Calu3 (cell line): ENCODE measurements at places on chromosomes 5 and 9. TPM values are rescaled to one million over a fixed set of nuclear protein-coding genes. Genes with fewer than 3 reads are reported as not detected.

The JAKMIP2 gene
- not detected in 2 replicates for total RNA-seq

GRCh38 chr5:17020678-17021601 is 84.9 kb upstream of the MYO10 start:
- no peak for DNase-seq

DNA sequence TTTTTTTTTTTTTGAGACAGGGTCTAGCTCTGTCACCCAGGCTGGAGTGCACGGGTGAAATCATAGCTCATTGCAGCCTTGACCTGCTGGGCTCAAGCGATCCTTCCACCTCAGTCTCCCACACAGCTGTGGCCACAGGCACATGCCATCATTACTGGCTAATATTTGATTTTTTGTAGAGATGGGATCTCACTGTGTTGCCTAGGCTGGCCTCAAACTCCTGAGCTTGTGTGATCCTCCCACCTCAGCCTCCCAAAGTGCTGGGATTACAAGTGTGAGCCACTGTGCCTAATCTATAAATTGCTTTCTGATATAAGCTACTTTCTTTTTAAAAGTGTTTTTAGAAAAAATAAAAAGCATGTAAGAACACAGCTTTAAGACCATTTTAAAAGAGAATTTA is 56.5 kb upstream of the GNE start:
- DNase-seq: no peak

DNA sequence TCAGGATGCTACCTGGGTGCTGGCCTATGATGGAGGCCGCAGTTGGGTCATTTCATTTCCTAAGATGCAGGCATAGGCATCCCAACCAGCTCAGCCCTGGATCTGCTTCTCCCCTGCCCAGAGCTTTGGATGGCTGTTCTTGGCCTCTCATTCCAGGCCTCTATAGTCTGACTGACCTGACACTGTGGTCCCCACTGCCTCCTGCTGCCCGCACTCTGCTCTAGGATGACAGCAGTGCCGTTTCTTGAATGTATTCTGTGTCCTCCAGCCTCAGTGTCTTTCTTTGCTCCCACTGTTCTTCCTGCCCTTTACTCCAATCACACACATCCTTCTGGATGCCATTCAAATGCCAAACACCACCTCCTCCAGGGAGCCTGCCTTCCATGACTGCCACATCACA is 235.7 kb downstream of the HSPA4 start:
- DNase-seq: peak; percentile 80

DNA sequence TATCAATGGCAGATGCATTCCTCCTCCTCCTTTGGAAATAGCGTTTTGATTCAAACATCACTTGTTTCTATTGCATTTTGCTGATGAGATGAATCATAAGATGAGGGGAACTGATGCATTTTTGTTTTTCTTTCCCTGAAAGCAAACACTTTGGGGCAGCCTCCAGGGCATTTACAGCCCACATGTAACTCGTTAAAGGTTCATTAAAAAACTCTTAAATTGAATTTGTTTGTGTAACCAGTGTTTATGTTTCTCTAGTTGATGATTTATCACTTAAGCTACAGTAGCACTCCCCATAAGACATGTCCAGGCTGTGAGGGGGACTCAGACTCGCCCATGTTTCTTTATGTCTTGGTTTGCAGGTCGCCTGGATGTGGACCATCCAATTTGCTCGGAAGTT is 246.1 kb upstream of the ANKH start:
- DNase-seq: no peak

The TNC gene
- total RNA-seq: 0.29 and 1.0 TPM in 2 replicates

- no peak for DNase-seq
These were observed 566 bp downstream of the GPR21 start for GRCh38 chr9:123033864-123034601.

The RGS7BP gene
- not detected in 2 replicates for total RNA-seq

The GPX3 gene
- total RNA-seq: not detected in 2 replicates

The LTC4S gene
- total RNA-seq: 2.2 and 4.9 TPM in 2 replicates

The SLC25A2 gene
- total RNA-seq: 0.26 and 0.27 TPM in 2 replicates

The WWC1 gene
- total RNA-seq: 190 TPM in 2 replicates

The SUSD3 gene
- 0.69 and 1.3 TPM in 2 replicates for total RNA-seq

DNA sequence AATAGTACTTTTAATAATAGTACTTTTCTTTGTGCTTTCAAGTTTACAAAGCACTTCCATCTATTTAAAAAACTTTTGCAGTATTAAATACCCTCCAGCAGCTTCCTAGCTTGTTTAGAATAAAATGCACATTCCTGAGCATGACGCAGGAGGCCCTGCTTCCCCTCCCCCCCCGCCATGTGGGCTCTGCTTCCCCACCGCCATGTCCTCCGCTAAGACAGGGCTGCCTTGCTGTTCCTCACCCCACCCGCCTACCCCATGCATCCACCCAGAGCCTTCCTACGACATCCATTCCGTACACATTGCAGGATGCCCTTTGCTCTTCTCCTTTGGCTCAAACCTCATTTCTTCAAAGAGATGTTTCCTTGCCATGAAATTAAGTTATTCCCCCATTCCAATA is 205.9 kb upstream of the MSX2 start:
- no peak for DNase-seq

The TLX3 gene
- 6.0 and 6.5 TPM in 2 replicates for total RNA-seq

The DMGDH gene
- total RNA-seq: 1.1 and 1.3 TPM in 2 replicates

The SLC6A7 gene
- not detected in 2 replicates for total RNA-seq

GRCh38 chr9:136656183-136656738 is 6.5 kb upstream of the EGFL7 start:
- DNase-seq: no peak
